ENCODE measurements at places on chromosomes 1 and 21.

GRCh38 chr1:106613068-106613467, 443.4 kb upstream of the PRMT6 start:
- no peak for DNase-seq

- DNase-seq = no peak
Measured at GRCh38 chr1:10671622-10672342, 124.7 kb downstream of the CASZ1 start.

GRCh38 chr21:19899645-19900044, 1098.6 kb upstream of the NCAM2 start:
- DNase-seq = no peak

DNA sequence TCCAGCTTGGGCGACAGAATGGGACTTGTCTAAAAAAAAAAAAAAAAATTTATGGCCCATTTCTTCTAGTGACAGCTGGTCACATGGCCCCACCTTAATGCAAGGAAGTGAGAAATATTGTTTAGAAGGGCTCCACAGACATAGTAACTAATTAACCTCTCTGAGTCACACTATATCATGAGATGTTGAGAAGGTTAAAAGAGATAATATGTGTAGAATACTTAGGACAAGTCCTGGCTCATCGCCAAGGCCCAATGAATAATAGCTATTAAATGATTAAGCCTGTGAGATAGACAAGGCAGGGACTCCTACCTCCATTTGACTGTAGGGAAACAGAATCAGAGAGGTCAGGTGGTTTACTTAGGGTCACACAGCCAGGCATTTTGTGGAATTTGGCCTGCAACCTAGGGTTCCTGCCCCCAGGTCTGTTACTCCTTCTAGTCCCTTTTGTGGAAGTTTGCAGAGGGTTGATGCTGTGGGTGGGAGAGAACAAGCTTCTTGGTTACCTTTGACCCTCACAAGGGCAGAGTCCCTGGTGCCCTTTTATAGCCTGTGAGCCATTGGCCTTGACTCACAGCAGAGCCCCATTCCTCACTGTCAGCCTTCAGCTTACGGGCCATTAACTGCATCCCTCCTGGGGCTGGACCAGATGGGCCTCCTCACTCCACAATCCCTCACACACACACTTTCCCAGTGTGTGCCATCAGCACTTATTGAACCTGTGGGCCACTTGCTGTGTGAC, 48.5 kb downstream of the OPRD1 start:
- peak; percentile 63 for DNase-seq

- DNase-seq = peak; percentile 73
Measured at GRCh38 chr1:84505493-84506001, 639 bp upstream of the SPATA1 start.

DNA sequence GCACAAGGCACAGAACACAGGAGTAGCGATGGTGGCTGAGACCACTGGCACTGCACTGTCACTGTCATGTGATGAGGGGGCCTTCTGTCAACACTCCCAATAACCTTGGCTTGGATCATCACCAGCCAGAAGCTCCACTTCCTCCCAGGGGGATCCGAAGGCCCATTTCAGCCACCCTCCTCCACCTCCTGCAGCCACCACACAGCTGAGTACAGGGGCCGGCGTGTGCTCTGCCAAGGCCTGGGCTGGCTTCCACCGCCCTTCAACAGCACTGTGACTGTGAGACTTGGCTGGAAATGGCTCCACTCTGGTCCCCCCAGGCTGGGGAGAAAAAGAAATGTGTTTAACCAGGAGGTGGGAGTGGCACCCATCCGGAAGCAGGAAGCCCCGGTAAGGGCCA, 9.9 kb upstream of the NADK start:
- DNase-seq = peak; percentile 65

DNA sequence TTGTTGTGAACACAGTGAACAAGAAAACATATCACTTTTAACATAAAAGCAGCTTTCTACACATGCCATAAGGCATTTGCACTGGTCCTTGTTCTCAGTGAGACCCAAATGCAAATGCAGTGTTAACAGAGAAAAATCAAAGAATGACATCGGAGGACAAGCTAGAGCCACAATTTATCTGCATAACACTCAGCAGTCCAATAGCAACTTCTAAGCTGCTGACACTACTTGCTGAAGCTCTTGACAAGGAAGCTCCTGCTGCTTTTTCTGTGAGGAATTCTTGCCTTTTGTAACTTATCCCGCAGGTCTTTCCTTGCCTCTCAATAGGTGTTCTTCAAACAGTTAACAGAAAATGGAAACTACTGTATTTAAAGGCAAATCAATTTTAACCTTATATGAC, 34.7 kb downstream of the USH2A start:
- DNase-seq = no peak

GRCh38 chr1:155199792-155200191, 7.9 kb downstream of the THBS3 start:
- no peak for DNase-seq

- DNase-seq = no peak
Measured at GRCh38 chr1:214636436-214636835, 33.4 kb downstream of the CENPF start.

- no peak for DNase-seq
Measured at GRCh38 chr21:25733859-25734653, 648 bp downstream of the ATP5PF start.

DNA sequence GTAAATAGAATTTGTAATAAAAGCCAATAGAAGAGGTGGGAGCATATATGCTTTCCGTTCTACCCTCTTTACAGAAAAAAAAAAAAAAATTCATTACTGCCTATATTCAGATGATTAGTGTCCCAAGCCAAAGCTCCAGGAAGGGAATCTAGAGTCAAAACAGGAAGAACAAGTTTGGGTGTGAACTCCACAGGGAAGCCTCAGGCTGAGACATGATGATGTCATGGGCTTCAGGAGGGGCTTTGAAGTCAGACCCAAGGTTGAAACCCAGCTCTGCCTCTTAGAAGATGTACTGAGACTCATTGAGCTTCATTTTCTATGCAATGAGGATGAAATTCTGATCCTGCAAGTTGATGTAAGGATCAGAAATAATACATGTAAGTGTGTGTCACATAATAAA, 250.0 kb upstream of the ADGRL2 start:
- DNase-seq = no peak

DNA sequence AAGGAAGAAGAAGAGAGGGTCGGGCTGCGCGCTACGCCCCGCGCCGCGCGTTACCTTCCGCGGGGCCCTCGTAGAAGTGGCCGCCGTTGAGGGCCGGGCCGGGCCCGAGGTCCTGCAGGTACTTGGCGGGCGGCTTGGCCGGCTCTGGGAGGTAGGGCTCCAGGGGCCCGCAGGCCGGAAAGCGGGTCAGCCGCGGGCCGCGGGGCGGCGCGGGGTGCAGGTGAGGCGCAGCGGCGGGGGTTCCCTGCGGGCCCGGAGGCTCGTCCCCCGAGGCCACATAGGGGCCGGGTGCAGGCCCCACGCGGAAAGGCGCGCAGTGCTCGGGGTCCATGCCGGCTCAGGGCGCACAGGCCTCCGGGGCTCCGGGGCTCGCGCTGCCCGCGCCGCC, 196 bp downstream of the ALX3 start:
- DNase-seq = no peak

- no peak for DNase-seq
Measured at GRCh38 chr21:34289856-34290255, 74.0 kb upstream of the KCNE2 start.

- DNase-seq = no peak
Measured at GRCh38 chr1:234720709-234721441, 110.9 kb upstream of the IRF2BP2 start.

DNA sequence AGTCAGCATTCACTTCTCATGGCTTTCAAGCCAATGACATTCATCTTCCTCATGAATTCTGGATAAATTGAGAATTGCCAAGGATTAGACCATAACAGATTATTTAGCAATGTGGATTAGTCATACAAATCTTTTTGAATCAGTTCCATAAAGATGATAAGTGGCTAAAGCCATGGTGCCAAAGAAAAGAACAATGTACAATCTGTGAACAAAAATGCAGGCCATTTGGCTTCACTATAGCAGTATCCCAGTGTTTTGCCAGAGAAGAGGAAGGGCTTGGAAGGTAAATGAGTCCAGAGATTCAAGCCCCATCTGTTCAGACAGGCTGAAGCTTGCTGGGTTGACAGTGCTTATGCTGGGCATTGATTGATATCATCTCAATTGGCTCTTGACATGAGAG, 376.4 kb upstream of the LRRC7 start:
- no peak for DNase-seq

GRCh38 chr1:13892198-13892597, 192.2 kb downstream of the PRDM2 start:
- no peak for DNase-seq

GRCh38 chr1:165841582-165842017, 14.2 kb downstream of the UCK2 start:
- DNase-seq = no peak
